ENCODE measurements at places on chromosomes 1 and 21.
A peak's percentile ranks its signal among the peaks of the same experiment; 100 is the strongest.

- no peak for DNase-seq
Observed at GRCh38 chr1:91031081-91031480, 9.2 kb upstream of the ZNF644 start.

- DNase-seq: no peak
Observed at GRCh38 chr1:205949753-205950152, 6.5 kb upstream of the SLC26A9 start.

DNA sequence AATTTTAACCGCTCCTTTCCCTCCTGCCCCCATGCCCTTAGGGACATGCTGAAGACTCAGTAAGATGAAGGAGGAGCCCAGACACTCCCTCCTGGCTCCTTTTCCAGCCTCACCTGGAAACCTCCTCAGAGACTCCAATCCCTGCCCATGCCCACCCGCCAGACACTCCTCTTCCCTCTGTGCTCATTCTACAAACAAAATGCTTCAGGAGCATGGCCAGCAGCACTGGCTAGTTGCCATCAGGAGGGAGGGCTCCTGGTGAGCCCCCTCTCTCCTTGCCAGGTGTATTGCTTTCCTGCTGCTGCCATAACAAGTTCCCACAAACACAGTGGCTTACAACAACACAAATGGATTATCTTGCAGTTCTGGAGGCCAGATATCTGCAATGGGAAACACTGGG, 126.1 kb downstream of the PSMG1 start:
- DNase-seq: no peak

- DNase-seq: no peak
Observed at GRCh38 chr1:162133566-162133965, 64.1 kb downstream of the NOS1AP start.

DNA sequence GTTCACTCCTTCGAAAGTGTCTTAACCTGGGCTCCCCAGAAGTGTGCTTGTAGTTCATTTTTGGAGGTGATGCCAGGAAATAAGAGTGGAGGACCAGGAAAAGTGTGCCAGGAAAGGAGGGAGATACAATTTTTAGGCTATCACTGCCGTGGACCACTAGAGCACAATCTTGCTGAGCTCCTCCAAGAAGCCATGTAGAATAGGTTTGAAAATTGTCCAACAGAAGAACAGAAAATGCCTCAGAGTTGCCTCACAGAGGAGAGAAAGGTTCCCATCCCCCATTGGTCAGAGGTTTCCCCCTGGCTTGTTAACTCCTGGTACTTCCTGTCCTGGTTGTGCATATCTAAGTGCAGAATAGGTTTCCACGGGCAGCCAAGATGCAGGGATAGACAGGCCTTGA, 41.6 kb downstream of the CATSPERE start:
- DNase-seq: no peak

DNA sequence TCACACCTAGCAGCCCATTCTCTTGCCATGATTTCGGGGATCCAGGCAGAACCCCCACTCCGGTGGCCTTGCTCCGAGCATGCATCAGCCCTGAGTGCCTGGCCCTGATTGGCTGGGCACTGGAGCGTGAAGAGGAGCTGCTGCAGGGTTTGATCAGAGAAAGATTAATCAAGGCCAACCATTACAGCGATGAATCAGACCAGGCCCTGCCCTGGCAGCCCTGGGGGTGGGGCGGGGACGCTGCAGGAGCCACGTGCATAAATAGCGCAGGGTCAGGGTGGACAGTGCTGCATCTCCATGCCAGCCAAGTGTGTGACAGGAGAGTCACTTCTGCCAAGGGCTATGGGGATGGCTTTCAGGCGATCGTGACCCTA, 3.4 kb upstream of the FAM131C start:
- no peak for DNase-seq

DNA sequence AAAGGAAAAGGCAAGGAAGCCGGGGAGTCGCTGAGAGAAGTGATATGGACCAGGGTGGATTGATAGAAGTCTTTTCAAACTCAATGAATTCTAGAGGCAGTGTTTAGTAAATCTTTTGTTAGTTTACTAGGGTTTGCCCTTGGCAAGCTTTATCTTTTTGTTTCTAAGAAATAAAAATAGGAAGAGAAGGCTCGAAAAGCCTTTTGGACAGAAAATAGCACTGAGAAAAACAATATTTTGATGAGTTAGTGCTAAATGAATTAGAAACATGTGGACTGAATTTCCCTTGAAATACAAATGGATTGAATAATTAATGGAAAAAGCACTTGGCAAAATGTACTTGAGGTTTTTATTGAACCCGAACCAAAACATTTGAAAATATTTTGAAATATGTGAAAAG, 121.8 kb upstream of the SPAG17 start:
- DNase-seq: no peak

GRCh38 chr1:19071674-19072281, 115.3 kb upstream of the IFFO2 start:
- no peak for DNase-seq

DNA sequence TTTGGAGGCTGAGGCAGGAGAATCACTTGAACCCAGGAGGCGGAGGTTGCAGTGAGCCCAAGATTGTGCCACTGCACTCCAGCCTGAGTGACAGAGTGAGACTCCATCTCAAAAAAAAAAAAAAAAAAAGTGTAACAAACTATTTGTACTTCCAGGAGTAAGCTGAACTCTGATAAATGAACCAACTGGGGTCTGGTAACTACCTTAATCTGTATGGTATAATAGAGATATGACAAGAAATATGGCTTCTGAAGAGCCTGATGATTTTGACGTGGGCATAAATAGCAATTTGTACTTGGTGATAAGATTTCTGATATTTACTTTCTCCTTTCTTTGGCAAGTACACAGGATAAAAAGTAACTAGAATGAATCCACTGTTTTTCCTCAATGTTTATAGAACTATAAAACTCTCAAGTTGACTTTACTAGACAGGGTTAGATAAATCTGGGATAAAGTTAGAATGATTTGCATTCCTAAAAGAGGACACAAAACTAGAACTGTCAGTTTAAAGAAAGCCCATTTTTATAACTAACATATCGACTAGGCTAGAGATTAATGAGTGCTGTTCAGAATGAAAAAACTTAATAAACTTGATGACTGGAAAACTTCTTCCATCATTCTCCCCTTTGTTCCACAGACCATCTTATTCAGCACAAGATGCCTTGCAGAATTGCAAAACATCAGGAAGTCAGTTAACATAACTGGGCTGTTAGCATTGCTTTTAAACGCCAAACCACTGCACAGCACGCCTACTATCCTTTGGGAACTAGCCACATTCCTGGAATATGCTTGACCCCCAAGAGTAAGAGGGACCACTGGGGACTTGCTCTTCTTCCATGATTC, 51.5 kb upstream of the EDARADD start:
- DNase-seq: no peak

GRCh38 chr21:28639737-28640136, 352.9 kb downstream of the LTN1 start:
- no peak for DNase-seq

DNA sequence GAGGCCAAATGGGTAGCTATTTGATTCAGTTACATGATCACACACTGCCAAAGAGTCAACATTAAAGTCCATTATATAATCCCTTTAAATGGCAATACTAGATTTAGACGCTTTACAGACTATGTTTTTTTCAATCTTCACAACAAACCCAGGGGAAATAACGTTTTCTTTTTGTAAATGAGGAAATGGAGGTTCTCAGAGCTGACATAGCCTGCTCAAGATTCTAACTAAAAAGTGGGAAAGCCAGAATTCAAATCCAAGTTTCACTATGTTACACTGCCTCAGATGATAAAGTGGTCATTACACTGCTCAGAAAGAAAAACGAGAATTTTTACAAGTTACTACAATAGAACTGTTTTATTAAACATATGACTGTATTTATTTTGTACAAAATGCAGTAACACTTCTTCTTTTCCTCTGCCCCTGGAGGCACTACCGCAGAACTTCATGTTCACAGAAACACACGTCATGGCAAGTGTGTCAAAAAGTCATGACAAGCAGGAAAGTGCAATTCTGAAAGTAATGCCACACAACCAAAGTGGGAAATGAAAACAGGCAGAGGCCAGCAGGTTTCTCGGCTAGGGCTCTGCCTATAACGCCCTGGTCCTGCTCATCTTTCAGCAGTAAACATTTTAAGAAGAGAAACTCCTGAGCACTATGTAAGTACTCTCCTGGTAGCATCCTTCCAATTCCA, 19.0 kb downstream of the THEMIS2 start:
- no peak for DNase-seq

DNA sequence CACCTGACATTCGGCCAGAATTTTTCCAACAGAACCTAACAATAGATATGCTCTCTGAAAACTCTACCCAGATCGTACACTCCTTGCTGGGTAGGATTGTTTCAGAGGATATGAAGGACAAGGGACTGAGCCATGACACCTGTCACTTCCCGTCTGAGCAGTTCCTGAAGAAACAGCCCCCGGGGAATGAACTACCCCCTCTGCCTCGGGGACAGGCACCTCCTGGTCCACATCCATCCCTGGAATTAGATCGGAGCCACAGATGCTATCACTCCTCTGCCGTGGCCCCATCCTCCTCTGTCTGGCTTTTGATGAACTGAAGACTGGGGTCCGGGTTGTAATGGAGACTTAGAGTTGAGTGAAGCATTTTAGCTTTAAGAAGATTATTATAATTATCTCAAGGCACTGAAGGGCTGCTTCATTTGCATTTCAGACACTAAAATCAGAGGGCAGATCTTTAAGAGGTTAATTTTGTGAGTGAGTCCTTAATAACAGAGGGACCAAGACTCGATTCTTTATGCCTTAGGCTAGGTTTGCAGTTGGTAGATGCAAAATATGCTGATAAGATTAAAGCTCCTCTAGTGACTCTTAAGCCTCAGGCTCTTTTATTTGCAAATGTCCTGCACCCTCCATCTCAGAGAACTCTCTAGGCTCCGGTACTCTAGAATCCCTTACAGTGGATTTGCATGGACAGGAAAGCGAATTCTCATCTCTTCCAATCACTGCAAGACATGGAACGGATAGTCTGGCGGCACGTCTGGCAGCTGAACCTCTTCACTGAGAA, 333.8 kb downstream of the KIF26B start:
- no peak for DNase-seq

GRCh38 chr1:115595279-115596079, 46.3 kb upstream of the VANGL1 start:
- peak; percentile 68 for DNase-seq

DNA sequence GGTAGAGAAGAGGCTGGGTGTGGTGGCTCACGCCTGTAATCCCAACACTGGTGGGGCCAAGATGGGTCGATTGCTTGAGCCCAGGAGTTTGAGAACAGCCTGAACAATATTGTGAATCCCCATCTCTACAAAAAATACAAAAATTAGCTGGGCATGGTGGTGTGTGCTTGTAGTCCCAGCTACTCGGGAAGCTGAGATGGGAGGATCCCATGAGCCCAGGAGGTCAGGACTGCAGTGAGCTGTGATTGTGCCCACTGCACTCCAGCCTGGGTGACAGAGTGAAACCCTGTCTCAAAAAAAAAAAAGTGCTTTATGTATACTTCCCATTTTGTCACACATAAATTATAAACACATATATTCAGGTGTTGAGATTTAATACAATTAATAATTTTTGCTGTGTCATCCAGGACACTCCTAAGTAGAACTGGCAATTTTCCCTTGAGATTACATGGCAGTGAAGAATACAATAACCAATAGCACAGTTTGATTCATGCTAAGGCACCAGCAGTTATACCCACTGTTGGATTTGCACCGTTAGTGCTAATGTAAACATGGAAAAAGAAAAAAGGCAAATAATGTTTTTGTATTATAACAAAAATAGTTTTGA, 15.5 kb downstream of the GABPB2 start:
- DNase-seq: no peak

GRCh38 chr21:36917471-36918158, 48.9 kb downstream of the HLCS start:
- DNase-seq: no peak

- DNase-seq: no peak
Observed at GRCh38 chr1:8745749-8746390, 71.6 kb downstream of the RERE start.

DNA sequence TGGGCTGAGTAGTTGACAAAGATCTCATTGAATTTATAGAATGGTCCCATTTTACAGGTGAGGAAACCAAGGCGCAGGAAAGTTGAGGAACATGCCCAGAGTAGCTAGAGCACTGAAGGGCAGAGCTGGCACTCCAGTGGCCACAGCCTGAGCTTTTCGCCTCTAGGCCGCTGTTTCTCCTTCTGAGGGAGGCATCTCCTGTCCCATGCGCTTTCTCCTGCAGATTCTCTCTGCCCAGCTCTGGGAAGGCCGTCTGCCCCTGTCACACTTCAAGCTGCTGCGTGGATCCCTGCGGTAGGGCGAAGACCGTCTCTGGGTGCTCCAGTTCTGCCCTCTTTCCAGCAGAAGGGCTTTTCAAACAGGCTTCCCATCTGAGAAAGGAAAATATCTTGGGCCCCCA, 159.9 kb downstream of the ACTL8 start:
- DNase-seq: no peak

DNA sequence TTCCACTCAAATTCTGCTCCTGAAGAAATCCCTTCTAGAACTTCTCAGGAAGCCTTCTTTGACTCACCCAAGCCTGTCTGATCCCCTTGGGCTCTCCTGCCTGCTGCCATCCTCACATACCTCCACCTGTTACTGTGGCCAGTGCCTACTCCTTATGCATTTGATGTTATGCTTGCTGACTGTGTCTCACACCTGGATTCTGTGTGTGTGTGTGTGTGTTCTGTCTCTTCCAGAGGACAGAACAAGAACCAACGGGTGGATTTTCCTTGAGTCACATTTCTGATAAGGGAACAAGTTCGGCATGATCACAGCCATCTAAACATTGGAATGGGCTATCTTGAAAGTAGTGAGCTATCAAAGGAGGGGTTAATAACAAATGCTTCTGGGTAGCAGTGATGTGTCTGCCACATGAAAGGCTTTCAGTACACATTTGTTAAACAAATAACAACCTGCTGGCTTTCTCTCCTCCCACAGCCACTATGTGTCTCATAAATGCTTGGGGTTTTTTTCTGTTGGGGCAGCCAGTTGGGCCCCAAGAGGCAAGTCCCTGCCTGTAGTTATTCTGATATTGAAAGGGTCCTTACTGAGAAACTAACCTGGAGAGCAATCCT, 8.9 kb upstream of the GPR37L1 start:
- no peak for DNase-seq

- DNase-seq: no peak
Observed at GRCh38 chr1:82227306-82228095, 426.8 kb downstream of the ADGRL2 start.

DNA sequence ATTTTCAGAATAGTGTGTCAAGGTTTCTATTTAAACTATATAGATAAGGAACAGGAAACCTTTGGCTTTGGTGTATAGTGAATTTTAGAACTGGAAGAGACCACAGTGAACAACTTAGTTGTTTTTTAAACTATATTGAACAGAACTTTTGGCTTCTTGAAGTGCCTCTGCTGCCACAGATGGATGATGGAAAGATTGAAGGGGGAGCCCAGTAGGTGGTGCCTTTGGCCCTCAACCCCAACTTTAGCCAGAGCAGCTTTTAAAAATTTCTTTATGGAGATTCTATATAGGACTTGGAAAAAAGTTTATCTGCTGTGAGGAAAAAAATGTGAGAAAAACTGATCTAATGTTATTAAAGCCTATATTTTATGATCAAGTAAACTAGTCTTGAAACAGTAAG, 50.2 kb downstream of the SWT1 start:
- no peak for DNase-seq

- DNase-seq: no peak
Observed at GRCh38 chr1:160708801-160709200, 2.8 kb downstream of the CD48 start.
